ENCODE measurements at places on chromosomes 3 and 15.
A peak's percentile ranks its signal among the peaks of the same experiment; 100 is the strongest.

GRCh38 chr15:88917760-88918159 is 4.6 kb upstream of the MFGE8 start:
- no peak for DNase-seq

DNA sequence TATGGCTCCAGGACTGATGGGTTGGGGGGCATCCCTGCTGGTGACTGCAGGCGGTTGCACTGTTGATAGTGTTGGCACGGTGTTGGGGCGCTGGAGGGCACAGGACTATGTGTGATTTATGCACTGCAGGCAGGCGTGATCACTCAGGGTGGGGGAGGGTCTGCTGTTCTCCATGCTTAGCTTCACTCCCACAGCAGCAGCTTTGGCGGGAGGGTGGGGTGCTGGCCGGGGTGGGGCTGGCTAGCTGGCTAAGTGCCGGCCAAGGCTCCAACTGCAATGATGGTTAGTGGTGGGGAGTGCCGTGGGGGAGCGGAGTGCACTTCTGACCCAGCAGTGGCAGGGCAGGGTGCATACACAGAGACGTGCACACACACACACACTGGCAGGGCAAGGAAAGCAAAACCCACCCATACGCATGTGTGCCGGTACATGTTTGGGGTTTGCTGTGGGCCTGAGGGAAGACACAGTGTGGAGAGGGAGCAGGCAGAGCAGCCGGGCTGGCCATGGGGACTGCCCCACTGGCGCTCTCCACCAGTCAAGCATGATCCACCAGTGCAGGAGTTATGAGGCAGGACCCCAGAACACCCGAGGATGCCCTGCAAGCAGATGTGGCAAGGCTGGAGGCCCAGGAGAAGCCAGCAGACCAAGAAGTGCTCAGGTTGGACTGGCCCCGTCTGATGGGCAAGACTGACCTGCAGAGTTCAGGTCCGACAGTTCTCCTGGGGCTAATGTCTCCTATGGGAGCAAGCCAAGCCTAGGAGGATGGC is 16.5 kb upstream of the FGF7 start:
- DNase-seq, result no peak

DNA sequence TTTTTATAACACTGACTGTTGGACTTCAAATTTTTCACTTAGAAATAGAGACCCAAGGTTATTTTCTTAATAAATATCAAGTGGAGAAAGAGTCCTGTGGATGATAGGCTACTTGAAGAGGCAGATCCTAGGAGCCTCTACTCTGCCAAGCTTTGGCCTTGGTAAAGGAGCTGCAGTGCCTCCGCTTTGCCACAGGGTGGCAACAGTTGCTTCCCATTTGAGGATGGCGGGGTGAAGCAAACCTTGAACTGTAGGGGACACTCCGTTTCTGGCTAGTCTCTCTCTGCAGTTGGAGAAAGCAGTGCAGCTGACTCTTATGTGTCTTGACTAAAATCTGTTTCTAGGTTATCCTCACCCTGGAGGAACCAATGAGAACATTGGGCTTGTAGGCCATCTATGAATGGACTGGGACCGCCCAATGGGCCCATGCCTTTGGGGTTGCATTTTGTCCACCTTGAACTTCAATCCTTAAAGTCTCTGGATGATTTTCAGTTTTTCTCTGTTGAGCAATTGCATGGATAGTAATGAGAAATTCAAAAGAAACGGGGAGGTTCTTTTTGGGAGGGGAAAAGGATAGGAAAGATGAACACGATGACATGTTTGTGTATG is 9.8 kb downstream of the SCG5 start:
- DNase-seq, result peak; percentile 66

- peak; percentile 69 for DNase-seq
These were observed 6.7 kb upstream of the ACSBG1 start for GRCh38 chr15:78241017-78241416.

DNA sequence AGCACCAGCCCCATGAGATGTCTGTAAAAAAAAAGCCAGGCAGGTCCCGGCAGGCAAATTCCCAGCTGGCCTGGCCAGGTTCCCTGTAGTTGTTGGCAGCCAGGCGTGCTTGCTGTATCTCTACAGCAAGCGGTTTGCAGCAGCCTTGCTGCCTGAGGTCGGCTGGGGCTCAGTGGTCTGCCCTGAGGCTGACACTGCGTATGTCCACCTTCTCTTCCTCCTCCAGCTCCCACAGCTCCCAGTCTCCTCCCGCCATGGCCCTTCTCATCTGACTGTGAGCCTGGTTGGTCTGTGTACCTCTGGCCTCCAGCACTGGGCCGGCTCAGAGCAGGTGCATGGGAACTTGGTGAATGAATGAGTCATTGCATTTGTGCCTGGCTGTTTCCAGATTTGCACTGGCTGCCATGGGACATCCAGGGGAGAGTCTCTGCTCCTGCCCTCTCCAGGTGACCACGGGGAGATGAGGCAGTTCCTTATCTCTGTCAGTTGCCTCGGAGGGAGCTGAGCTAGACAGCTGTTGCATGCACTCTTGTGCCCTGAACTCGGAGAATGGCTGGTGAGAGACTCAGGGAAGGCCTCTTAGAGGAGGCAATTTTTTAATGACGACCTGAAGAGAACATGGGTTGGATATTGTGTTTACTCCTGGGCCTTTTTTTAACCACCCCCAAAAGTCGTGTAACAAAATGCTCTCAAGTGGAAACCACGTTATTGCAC is 43.0 kb downstream of the SPSB4 start:
- DNase-seq, result peak; percentile 59

- no peak for DNase-seq
These were observed 13.9 kb downstream of the ARHGEF3 start for GRCh38 chr3:56787784-56788256.

- no peak for DNase-seq
These were observed 52.0 kb downstream of the TPRA1 start for GRCh38 chr3:127538569-127538968.

DNA sequence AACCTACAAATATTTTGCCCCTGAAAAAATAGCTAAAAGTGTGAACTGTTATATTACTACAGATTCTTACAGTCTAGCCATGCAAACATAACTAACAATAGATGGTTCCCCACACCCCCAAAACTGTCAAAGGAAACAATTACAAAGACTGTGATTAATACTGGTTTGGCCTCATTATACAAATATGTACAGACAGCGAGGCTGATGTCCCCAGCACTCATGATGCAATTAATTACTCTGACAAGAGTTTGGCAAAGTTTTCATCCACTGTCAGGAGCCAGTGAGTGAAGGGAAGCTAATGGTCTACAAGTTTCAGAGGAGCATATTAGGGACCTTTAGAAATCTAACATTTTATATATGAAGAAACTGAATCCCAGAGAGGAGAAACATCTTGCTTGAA is 61.0 kb downstream of the HMG20A start:
- DNase-seq, result peak; percentile 94

DNA sequence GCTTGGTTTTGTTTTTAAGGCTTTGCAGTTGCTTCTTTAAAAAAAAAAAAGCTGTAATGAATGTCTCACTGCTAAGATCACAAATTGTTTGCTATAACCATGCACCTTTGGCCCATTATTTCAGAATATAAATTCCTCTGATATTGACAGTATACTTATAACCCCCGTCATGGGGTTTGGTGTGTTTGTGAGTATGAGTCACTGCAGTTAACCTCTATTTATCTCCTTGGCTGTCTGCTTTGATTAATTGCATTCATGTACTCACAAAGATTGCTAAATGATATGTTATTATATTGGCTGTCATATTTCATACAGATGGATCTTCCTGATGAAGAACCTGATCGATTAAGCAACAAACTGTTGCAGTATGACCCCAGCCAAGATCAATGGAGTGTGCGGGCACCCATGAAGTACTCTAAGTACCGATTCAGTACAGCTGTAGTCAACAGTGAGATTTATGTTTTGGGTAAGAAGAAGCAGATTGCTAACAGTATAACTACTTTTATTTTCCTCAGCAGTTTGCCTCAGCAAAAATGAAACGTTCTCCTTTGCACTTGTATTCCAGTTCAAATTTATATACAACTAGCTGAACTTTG is 14.9 kb downstream of the KBTBD12 start:
- DNase-seq, result no peak

DNA sequence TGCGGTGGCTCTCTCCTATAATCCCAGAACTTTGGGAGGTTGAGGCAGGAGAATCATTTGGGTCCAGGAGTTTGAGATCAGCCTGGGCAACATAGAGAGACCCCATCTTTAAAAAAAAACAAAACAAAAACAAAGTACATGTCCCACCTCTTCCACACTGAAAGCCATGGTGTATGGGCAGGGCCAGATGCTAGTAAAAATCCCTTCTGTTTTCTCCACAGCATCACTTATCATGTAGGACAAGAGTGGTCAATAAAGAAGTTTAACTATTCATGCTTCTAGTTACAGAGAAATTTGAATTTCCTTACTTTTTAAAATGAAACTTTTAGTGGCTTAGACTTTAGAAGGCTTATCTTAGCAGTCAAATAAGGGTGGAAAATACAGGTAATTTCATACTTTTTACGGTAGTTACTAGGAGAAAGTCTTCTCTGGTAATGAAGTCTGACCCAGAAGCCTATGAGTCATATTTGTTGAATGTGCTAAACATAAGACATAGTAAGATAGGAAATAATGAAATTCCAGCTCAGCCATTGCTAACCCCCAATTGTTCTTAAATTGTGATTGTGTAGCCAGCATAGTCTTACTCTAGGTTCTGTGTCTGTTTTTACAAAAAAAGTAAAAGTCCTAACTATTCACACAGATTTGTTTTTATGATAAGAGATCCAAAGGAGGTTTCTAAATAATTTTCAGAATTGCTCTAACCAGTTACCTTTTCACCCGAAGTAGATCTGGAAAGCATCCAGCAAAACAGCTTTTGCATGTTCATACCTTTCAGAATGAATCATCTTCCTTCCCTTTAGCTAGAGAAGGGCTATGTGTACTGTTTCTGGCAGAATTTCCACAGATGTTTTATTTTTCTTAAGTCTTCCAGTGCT is 16.4 kb upstream of the ZNF609 start:
- peak; percentile 90 for DNase-seq

DNA sequence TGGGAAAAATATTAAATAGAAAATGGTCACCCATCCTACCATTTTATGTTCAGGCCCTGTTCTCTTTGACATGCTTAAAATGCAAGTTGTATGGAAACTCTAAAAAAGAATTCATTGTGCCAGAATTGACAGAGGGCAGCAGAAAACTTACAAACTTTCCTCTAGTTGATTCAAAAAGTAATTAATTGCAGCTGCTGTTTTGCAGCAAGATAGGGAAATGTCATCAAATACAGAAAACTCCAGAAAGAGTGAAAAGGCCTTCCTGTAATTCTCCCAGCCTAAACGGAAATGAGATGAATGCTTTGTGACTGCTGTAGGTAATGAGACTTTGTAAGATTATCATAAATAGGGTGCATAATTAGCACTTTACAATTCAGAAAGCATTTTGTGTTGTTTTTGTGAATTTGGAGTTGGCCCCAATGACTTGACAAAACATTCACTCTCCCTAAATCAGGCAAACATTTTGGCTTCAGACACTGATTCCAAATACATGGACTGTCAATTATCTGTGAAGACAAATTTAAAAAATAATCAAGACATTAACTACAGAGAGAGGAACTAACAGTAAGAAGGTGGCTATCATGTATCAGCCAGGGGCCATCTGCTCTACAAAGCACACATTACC is 861.8 kb downstream of the SQOR start:
- DNase-seq, result no peak

DNA sequence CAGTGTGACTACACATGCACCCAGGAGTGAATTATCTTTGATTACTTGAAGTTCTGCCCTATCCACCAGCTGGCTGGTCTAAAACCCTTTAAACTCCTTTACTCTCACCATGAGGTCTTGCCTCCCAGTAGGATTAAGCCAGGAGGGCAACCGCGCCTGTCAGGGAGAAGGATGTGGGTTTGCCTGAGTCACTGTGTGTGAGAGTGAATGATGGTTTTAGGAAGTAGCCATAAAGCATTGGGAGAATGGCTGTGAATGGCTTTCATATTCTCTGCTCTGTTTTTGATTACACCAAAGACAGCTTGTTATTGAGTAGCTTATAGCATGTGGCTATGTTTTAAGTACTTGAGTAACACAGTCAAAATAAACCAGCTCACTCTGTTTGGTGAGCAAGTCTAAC is 637.7 kb upstream of the TBL1XR1 start:
- peak; percentile 40 for DNase-seq

- no peak for DNase-seq
These were observed 23.9 kb downstream of the SLTM start for GRCh38 chr15:58909616-58910015.

- no peak for DNase-seq
These were observed 107.2 kb downstream of the PYDC2 start for GRCh38 chr3:191568206-191568605.

DNA sequence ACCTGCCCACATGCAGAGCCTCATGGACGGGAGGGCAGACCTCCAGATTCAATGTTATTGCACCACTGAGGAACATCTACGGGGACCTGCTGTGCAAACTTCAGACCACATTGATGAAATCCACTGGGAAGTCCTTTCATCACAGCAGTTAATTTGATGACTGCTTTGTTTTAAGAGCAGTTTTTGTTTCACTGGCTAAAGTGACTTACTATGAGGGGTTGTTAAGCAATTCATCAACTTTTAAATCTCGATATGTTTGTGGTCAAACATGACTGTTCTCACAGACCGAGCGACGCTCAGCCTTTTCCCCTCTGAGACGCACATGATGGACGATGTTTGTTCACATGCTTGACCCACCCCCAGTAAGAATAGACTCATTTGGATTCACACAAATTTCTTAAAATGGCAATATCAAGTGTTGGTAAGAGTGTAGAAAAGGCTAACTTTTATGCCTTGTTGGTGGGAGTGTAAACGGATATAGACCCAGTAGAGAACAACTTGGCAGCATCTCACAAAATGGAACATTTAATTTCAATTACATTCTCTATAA is 35.9 kb upstream of the IREB2 start:
- no peak for DNase-seq

- DNase-seq, result peak; percentile 75
These were observed 468 bp downstream of the UBP1 start for GRCh38 chr3:33439546-33440327.

DNA sequence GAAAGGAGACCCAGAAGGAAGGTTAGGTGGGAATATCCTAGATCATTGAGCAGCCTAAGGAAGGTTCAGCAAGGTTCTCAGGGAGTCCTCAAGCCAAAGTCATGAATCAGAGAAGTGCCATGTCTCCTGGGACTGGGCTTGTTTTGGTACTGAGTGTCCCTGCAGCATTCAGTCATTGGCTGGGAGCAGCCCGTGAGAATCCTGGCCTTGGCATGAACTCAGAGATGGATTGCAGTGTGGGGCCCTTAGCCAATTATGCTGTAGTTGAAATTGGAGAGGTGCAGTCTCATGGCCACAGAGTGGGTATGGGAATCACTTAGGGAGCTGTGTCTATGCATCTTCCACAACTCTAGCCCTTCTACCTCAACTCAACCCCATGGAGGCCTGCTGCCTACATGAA is 17.0 kb upstream of the PPM1L start:
- no peak for DNase-seq
